ENCODE measurements at places on chromosomes 3 and 15. TPM values are rescaled to one million over a fixed set of nuclear protein-coding genes. Genes with fewer than 3 reads are reported as not detected.

GRCh38 chr15:71160976-71161375 lies 45.7 kb downstream of the THSD4 start:
- no peak overlapping the region for H3K27ac ChIP-seq
- H3K27me3 ChIP-seq: no peaks in the 10 kb centered on the region
- H3K4me3 ChIP-seq: no peak overlapping the region
- peaks cover 6% of the 10 kb centered on the region for H3K36me3 ChIP-seq

DNA sequence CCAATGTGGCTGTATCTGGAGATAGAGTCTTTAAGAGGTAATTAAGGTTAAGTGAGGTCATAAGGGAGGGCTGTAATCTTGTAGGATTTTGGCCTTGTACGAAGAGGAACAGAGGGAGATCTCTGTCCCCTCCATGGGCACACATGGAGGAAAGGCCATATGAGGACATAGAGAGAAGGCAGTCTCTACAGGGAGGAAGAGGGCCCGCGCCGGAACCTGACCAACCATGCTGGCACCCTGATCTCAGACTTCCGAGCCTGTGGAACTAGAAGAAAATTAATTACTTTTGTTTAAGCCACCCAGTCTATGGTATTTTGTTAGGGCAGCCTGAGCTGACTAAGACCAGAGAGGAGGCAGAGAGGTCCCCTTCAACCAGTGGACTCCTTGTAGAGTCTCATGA lies 17.7 kb upstream of the MRPS22 start:
- peaks cover 38% of the 10 kb centered on the region for H3K27me3 ChIP-seq
- no peaks in the 10 kb centered on the region for H3K36me3 ChIP-seq
- H3K4me1 ChIP-seq: peaks cover 4% of the 10 kb centered on the region
- no peak overlapping the region for H3K27ac ChIP-seq
- DNase-seq: no peak
- H3K4me3 ChIP-seq: no peak overlapping the region

- no peaks in the 10 kb centered on the region for H3K27me3 ChIP-seq
- H3K27ac ChIP-seq: no peak overlapping the region
- peaks cover 2% of the 10 kb centered on the region for H3K4me1 ChIP-seq
- no peak overlapping the region for H3K4me3 ChIP-seq
Observed at GRCh38 chr15:56736881-56737707, 3.8 kb upstream of the ZNF280D start.

DNA sequence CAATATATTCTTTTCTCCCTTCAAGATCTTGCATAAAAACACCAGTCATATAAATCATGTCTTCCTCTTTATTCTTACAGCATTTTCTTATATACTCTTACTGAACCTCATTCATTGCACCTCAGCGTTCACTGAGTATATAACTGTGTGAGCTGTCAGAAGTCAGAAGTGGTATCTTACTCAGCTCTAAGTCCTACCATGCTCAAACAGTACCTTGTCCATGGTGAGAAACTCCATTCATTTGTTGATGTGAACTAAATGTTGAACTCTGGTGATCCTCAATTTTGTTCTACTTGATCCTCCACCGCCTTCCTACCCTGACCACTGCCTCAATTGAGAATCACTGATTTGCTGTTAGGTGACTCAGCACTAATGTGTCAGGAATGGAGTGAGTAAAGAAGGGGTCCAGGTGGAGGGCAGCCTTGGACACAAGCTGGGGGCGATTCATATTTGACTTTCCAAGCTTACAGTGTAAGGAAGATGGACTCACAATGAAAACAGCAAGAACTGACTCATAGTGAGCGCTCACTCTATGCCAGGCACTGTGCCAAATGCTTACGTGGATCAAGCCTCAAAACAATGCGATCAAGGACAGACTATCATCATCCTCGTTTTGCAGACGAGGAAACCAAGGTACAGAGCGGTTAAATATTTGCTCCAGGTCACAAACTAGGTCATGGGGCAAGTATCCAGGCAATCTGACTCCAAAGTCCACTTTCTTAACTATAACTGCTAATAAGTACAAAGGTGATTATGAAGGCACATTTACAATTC lies 13.5 kb upstream of the ZFYVE19 start:
- no peak for DNase-seq
- peak overlapping the region; percentile 65 for H3K27ac ChIP-seq
- H3K27me3 ChIP-seq: no peaks in the 10 kb centered on the region
- peaks cover 19% of the 10 kb centered on the region for H3K4me1 ChIP-seq
- H3K36me3 ChIP-seq: peaks cover 3% of the 10 kb centered on the region

The OR5K2 gene
- not detected for total RNA-seq

The C2CD4B gene
- not detected for total RNA-seq

The CASR gene
- not detected for total RNA-seq

DNA sequence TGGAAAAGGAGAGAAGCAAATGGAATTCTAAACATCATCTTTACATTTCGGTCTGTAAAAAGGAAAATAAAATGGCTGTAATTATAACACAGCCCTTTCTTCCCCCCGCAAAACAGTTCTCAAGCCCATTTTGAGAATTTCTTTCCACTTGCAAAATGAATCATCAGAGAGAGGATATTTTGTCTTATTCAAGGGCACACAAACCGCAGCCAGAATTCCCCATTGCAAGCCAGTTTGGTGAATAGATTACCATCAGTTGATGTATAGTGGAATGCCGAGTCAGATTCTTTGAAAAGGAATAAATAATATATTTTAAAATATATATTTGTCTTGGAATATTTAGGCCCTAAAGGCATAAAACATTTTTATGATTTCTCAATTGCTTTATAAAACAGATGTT lies 420.4 kb upstream of the SEMA6D start:
- no peak overlapping the region for H3K4me3 ChIP-seq
- no peaks in the 10 kb centered on the region for H3K27me3 ChIP-seq
- no peak overlapping the region for H3K27ac ChIP-seq
- DNase-seq: no peak
- H3K36me3 ChIP-seq: no peaks in the 10 kb centered on the region

GRCh38 chr3:106299300-106300098 lies 430.7 kb upstream of the CBLB start:
- H3K4me3 ChIP-seq: no peak overlapping the region
- H3K4me1 ChIP-seq: peaks cover 5% of the 10 kb centered on the region
- no peaks in the 10 kb centered on the region for H3K36me3 ChIP-seq
- H3K27ac ChIP-seq: no peak overlapping the region

The KIAA1143 gene
- 39.4 TPM for total RNA-seq

DNA sequence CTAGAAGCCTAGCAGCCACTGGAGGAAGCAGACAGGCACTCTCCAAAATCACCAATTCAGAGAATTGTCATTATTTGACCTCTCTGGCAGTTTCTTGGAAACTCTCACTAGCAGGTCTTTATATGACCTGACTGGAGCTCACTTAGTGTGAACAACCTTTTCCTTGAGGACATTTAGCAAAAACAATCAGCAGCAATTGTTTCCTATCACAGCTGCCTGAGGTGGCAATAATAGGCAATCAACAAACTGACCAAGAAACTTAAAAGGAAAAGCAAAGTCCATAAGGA lies 162.4 kb upstream of the STT3B start:
- DNase-seq: no peak
- no peaks in the 10 kb centered on the region for H3K27me3 ChIP-seq
- H3K36me3 ChIP-seq: no peaks in the 10 kb centered on the region
- H3K27ac ChIP-seq: peak overlapping the region; percentile 55

DNA sequence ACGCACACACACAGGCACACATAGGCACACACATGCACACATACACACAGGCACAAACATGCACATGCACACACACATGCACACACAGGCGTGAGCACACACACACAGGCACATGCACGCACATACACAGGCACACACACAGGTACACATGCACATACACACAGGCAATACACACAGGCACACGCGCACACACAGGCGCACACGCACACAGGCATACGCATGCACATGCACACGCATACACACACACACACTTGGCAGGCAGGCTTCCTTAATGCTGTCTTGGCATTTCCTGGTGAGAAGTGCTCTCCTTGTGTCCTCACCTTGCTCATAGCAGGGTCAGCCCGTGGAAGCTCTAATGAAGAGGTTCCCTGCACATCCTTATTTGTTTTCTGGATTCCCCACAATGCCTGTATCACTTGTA lies 8.4 kb upstream of the SLCO2A1 start:
- no peaks in the 10 kb centered on the region for H3K27me3 ChIP-seq
- no peak for DNase-seq
- H3K36me3 ChIP-seq: no peaks in the 10 kb centered on the region

The AADAC gene
- not detected for total RNA-seq

The CD80 gene
- total RNA-seq: not detected

GRCh38 chr3:28780480-28780879 lies 431.9 kb upstream of the AZI2 start:
- H3K4me3 ChIP-seq: no peak overlapping the region
- no peak overlapping the region for H3K27ac ChIP-seq
- no peaks in the 10 kb centered on the region for H3K4me1 ChIP-seq
- H3K36me3 ChIP-seq: no peaks in the 10 kb centered on the region

GRCh38 chr3:9713142-9713541 lies 9.5 kb downstream of the CPNE9 start:
- DNase-seq: no peak
- H3K27me3 ChIP-seq: peaks cover 37% of the 10 kb centered on the region
- no peaks in the 10 kb centered on the region for H3K36me3 ChIP-seq
- H3K27ac ChIP-seq: no peak overlapping the region
- no peak overlapping the region for H3K4me3 ChIP-seq

- no peaks in the 10 kb centered on the region for H3K27me3 ChIP-seq
- no peak overlapping the region for H3K27ac ChIP-seq
- H3K36me3 ChIP-seq: peaks cover 32% of the 10 kb centered on the region
- peaks cover 16% of the 10 kb centered on the region for H3K4me1 ChIP-seq
- H3K4me3 ChIP-seq: no peak overlapping the region
- no peak for DNase-seq
Observed at GRCh38 chr15:67183443-67184169, 70.9 kb downstream of the AAGAB start.

Data from chondrocyte (in vitro differentiated cells).